Pons (tissue), 1 donor: ENCODE measurements at places on chromosomes 13 and 19.

- no peak for DNase-seq
These were observed 386.6 kb downstream of the KCNRG start for GRCh38 chr13:50401721-50402465.

- DNase-seq = no peak
These were observed 118.5 kb upstream of the GPC6 start for GRCh38 chr13:93108111-93108601.

DNA sequence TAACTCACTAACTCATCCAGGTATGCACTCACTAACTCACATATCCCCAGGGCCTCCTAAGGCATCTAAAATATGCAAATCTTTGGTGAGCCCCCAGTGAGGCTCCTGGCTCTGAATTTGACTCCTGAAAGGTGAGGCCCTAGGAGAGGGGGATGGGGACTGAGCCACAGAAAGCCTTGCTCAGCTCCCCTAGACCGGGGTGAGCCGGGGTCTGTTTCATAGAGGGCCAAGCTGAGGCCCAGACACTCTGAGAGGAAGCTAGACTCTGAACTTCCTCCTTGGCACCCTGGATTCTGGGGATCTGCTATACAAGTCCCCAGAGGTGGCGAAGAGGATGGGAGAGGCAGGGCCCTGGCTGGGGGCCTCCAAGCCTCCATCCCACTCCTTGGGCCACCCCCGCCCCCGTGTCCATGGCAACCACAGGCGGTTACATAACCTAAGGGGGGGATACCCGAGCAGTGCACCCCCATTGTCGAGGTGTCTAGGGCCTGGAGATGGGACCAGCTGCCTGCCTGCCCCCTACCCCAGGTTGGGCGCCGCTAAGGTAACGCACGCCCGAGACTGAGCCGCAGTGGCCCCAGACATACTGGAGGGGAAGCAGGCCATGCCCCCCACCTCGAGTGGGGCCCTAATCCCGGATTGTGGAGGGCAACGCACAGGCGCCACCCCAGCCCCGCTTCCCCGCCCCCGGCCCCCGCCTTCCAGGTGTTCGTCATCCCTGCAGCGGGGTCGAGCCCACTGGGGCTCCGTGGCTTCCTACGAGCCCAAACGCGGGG lies 646 bp downstream of the ABHD8 start:
- no peak for DNase-seq

- DNase-seq = no peak
These were observed 55.5 kb downstream of the BRCA2 start for GRCh38 chr13:32370805-32371204.

DNA sequence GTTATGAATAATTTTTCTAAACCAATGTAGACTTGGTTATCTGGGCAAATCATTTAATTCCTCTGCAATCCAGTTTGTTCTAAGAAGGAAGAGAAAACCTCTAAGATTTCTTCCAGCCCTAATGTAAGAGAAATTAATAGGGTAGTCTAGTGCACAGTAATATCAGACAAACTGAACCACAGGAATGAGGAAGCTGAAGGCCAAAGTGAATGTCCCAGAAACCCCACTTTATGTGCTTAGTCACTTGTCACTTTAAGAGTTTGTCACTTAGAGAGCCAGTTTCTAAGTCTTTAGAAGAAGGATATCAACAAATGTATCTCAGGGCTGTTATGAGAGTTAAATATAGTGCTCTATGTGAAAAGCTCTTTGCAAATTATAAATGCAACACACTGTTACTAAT lies 750.6 kb downstream of the DIAPH3 start:
- DNase-seq = no peak

- peak; percentile 69 for DNase-seq
These were observed 18.7 kb downstream of the PAF1 start for GRCh38 chr19:39372047-39372802.

GRCh38 chr19:32878988-32879387 lies 9.4 kb upstream of the SLC7A9 start:
- DNase-seq = no peak

- DNase-seq = no peak
These were observed 18.2 kb downstream of the COMP start for GRCh38 chr19:18772620-18773587.
